ENCODE measurements at places on chromosomes 4 and X. TPM values are rescaled to one million over a fixed set of nuclear protein-coding genes. Genes with fewer than 3 reads are reported as not detected.

DNA sequence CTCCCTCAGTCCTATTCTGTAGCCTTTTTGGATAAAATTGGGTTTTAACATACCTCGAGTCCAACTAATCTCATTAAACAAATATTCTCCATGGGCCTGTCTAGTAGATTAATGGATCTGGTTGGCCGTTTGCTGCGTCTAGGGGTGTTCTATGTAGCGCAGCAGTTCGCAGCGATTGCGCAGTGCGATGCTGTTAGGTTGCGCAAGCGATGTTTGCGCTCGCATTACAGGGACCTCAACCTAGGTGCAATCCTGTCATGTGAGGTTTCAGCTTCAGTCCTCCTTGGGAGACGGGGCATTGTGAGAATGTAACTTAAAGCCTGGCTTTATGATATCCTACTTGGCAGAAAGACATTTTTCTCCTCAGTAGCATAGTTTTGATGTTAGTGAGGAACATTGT, 14.0 kb downstream of the OGT start:
- DNase-seq: no peak

Gene CYP2U1
- 1.8 TPM for total RNA-seq

- no peak for DNase-seq
Measured at GRCh38 chr4:129682586-129682985, 586.6 kb downstream of the C4orf33 start.

DNA sequence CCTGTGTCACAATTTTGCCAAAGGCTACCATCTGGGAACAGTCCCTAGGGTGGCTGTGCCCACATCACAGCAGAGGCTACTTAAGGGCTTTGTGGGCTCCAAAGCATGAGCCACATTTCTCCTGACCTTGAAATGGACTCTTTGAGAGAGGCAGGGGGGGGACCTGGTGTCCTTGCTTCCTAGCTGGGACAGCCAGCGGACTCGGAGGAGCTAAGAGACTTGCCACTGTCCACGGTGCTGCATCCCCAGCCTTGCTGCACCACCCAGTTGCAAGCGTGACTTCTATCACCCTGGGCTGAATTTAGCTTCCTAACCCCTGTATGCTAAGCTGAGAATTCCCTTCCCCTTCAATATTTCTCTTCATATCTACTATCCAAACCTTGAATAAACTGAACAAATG, 99.0 kb downstream of the PHKA2 start:
- no peak for DNase-seq

DNA sequence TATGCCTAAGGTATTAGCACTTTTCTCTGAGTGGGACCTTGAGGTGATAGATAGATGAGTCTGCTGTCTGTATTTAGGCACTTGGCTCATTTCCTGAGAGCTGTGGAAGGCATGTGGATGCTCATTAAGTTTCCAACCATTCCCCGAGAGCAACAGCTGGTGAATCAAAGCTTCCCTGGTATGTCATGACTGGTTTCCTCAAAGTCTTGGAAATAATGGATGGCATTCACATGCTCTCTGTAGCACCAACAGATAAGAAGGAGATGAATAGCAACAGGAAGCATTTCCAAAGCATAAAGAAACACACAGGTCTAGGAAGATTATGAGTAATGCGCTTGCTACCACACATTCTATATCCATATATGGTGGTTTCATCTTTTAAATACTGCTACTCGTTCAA, 118.3 kb upstream of the ETNPPL start:
- DNase-seq: no peak

DNA sequence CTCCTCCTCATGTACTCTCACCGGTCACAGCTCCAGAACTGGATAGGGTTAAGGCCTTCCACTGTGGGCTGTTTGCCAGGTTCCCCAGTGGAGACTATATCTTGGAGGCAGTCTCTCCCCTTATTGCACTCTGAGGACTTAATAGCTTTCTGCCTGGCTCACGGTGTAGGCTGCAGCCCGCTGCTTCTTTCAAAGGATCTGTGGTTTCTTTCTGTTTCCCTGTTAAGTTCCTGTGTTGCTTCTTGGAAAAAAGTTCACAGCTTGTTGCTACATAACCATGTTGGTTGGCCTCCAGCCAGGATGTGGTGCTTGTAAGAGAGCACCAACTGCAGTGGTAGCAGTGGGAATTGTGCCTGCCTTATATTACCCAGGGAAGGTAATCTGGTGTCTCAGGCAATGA, 24.9 kb upstream of the ZDHHC15 start:
- DNase-seq: no peak

Gene TCEAL5
- not detected for total RNA-seq

Measured in activated naive CD4-positive, alpha-beta T cell treated with anti-CD3 and anti-CD28 coated beads for 36 hours (primary cell).